ENCODE measurements at places on chromosomes 5 and 9.

DNA sequence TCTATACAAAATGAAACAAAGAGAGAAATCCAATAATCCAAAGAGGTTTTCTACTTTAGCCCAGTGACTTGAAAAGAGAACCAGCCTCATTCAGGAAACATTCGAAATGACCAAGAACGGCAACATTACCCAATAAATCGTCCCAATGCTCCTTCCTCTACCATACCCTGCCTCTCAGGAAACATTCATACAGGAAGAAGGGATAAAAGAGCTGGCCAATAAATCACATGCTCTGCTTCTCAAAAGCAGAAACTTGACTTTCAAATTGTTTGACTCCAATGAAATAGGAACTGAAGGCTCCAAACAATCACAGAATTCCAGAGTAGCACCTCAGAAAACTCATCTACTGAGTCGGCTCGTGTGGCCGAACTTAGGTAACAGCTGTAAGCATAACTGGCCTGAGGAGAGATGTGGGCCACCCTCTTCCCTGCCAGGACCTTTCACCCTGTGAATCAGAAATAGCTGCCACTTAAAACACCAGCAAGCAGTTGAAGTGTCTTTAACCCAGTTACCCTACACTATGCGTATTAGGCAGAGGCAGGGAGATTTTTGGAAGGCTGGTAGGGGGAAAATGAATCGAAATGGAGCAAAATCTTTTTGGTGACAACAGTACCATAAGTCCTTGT lies 14.6 kb downstream of the ARL15 start:
- DNase-seq: no peak

DNA sequence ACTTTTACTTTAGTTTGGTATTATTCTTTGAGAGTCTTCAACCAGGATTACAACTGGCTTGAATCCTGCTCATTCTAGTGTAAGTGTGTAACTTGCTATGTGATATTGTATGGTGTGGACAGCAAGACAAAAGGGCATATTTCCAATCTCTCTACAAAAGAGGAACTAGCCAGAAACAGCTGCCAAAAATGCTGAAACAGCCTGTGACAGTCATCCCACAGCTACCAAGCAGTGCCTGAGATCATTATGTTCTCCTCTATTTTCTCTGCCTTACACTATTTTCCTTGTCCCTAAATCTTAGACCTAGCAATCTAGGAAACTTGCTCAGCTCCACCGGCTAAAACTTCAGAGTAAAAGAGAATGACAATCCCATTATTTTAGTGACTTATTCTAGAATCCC lies 42.8 kb downstream of the WDR41 start:
- DNase-seq: no peak

DNA sequence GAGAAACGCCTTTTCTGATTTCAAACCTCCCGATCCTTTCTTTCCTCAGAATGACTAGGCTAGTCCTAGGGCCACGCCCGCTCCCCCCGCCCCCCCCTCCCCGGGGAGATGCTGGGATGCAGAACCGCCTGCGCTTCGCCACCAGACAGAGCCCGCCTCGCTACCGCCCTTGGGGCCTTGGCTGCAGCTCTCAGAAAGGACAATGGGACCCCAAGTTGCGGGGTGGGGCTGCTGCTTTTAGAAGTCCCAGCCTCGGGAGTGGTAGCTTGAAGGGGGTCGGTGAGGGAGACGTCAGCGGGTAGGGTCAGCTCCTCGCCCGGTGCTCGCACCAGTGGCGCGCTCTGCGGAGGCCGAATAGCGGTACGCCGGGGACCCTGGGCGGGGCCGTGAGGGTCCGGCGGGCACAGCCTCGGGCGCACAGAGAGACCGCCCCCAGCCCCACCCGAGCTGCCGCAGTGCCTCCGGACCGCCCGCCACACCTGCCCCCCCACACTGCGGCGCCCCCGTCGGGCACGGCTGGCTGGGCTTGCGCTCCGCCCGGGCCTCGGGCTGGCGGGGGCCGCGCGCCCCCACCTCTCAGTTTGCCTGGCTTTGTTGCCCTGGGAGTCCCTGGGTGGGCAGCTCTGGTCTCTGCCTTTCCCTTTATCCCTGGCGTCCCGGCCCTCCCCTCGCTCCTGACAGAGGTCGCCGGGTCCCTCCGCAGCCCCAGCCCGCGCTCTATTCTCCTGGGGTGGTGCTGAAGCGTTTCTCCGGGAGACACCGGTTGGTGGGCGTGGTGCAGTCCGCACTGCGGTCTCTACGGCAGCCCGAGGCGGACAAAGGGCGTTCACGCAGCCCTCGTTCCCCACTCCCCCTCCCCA lies 1.2 kb downstream of the MAP1B start:
- peak; percentile 67 for DNase-seq

DNA sequence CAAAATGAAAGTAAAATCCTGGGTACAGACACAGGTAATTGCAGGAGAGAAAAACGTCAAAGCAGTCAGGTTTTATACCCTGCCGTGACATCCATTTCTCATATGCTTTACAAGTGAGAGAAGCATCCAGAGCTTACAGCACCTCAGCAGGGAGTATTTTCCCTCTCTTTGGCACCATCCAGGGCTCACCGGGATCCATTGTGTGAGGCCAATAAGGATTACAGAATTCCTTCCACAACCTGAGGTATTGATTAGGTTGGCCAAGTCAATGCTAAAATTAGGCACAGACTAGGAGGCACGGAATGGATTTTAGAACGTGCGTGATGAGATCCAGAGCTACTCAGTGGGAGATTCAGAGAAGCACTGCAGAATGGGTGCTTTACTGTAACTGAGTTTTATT lies 296.6 kb downstream of the FBXL7 start:
- DNase-seq: no peak

DNA sequence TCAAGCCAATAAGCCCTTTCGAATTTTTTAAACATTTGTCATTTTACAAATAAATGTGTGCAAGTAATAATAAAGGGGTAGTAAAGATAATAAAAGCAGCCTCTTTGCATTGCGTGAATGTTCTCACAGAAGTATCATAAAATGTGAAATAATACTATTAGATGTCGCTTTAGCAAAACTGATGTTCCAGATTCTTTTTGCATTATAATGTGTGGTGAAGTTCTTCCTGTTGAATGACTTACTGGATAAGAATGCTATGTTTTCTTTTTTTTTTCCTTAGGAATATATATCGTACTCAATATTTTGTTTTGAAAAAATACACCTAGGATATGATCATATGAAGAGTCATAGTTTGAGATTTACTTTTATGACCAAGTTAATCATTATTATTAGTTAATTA lies 85.2 kb upstream of the CDH12 start:
- no peak for DNase-seq

All from fibroblast of the aortic adventitia (primary cell).